ENCODE measurements at places on chromosomes 3 and 15.

GRCh38 chr3:197434830-197435229, 120.9 kb downstream of the BDH1 start:
- DNase-seq: no peak

DNA sequence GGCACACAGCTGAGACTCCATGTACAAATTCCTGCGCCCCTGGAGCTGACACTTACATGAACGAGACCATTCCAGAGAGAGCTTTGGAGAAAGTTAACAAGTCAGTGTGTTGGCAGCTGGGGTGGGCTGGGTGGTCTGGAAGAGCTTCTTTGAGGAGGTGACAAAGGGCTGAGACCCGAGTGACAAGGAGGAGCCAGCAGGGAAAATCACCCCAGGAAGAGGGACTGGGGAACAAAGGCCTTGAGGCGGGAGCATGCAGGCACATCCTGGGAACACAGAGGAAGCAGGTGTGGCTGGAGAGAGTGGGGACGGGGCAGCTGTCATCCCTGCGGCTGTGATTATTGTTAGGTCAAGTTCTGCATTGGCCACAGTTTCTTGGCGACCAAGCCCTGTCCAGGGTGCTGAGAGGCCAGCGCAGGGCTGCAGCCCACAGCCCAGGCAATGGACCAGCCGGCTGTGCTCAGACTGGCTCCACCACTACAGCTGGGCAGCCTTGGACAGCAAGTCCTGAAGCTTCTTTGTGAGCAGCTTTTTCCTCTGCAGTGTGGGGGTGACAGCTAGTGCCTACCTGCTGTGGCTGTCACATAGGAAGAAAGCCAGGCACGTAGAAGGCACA, 34.2 kb upstream of the PRR23E start:
- no peak for DNase-seq

DNA sequence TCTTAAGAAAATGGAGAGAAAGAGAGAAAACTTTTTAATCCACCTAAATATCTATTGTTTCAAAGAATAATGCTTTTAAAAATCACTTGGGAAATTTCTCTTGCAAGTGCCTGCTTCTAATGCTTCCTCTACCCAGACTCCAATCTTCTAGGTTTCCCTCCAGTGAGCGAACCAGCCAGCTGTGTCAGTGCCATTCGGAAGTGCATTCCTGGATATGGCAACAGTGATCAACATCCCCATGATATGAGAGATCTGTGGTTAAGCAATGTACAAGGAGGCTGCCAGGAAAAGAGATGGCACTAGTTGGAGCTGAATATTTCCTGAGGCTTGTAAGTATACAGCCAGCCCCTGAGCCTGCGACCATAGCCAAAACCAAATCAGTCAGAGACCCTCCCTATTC, 53.3 kb upstream of the KCNMB2 start:
- DNase-seq: no peak

DNA sequence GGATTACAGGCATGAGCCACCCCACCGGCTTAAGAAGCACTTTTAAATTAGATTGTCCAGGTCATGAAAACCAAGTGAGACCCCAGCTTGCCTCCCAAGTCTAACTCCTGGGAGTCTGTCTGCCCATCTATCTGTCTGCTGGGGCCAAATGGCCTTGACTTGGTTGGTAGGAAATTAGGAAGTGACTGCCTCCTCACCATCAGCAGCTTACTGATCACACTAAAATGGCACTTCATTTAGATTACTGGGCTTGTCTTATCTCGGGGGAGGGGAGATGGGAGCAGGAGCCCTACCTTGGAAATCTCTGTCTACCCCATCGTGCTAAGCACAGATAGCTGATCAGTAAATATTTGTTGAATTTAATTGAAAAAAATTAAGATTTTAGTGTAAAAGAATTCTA, 5.6 kb upstream of the LRRC2 start:
- no peak for DNase-seq

GRCh38 chr3:112115161-112115739, 17.8 kb downstream of the GCSAM start:
- DNase-seq: peak; percentile 44

DNA sequence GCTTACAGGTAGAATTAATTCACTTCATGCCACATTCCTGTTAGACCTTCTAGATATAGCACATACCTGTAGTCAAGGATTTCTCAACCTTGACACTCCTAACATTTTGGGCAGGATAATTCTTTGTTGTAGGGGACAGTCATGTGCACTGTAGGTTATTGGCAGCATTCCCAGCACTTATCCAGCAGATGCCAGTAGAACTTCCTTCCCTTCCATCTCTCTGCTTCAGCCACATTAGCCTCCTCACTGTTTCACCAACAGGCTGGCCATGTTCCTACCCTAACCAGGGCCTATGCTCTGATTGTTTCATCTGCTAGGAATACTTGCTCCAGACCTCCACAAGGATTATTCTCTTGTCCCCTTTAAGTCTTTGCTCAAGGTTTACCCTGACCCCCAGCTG, 68.0 kb upstream of the STAC start:
- DNase-seq: no peak

DNA sequence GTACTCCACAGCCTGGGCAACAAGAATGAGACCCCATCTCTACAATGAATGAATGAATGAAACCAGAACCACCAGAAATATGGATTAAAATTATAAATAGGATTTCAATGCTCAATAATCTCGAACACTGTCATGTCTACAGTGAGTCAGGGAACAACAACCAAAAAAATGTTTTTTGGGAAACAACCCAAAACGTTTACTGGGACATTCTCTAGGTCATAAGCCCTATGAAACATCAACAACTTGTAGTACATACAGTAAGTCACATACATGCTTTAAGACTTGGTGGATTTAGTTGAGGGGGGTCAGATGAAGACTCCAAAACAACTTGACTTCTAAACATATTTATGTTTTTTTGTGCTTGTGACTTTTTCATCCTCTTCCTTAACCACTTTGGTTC, 511.2 kb downstream of the FOXP1 start:
- no peak for DNase-seq

GRCh38 chr3:11346416-11346815, 74.2 kb downstream of the ATG7 start:
- no peak for DNase-seq

- DNase-seq: no peak
Observed at GRCh38 chr3:115151921-115152320, 4.8 kb upstream of the ZBTB20 start.

GRCh38 chr3:9008550-9009255, 45.4 kb upstream of the RAD18 start:
- DNase-seq: no peak

DNA sequence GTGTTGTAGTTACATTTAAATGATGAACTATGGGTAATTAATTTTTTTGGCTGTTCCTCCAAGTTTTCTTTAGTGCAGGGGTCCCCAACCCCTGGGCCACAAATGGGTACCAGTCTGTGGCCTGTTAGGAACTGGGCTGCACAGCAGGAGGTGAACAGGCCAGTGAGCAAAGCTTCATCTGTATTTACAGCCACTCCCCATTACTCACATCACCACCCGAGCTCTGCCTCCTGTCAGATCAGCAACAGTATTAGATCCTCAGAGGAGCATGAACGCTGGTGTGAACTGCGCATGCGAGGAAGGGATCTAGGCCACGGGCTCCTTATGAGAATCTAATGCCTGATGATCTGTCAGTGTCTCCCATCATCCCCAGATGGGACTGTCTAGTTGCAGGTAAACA, 75.9 kb upstream of the RPL35A start:
- no peak for DNase-seq

DNA sequence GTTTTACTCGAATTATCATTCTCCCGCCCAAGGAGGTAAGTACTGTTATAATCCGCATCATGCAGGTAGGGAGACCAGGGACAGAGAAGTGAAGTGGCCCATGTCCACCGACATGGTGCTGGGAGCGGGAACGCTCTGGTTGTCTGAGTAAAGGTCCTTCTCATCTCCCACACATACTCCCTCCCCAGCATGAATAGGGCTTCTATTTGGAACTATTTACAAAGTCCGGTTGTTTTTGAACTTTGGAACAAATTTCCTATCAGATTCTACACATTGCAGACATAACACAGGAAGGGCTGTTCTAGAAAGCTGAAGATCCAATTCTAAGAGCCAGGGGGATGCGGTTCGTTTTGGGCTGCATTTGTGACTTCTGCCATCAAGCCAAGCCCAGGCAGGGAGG, 94.8 kb upstream of the TLE3 start:
- DNase-seq: no peak

DNA sequence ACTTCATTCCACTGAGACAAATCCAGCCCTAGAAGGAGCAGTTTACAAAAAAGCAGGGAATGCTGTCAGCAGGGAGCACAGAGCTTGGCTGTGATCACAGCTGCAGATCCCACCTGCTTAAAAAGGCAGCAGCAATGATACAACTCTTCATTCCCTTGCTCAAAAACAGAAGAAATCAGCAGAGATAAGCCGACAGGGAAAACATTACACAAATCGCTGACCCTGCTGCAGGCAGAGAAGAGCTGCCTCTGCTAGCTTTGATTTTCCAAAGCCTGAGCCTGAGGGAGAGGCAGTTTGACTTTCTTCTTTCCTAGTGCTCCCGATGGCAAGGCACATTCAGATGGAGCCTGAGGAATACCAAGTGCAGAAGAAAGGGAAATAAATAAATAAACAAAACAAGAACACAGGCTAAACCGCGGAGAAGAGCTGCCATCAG, 80.2 kb downstream of the SHQ1 start:
- no peak for DNase-seq

GRCh38 chr3:28836199-28836598, 444.7 kb upstream of the RBMS3 start:
- no peak for DNase-seq

DNA sequence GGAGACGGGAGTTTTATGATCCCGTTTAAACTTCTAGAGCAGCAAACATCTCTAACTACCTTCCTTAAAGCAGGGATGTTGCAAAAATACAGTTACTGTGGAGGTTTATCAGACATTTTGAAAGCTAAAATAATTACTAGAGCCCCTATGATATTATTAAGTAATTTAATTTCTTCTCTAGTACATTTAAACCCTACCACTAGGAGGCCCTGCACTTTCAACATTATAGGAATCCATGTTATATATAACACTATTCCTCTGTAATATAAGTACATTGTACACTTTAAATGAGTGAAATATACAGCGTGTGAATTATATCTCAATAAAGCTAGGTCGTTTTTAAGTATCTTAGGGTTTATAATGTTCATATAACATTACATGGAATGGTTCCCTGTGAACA, 11.5 kb downstream of the SETMAR start:
- no peak for DNase-seq

GRCh38 chr3:44476181-44476611, 1.3 kb downstream of the ZNF445 start:
- no peak for DNase-seq

DNA sequence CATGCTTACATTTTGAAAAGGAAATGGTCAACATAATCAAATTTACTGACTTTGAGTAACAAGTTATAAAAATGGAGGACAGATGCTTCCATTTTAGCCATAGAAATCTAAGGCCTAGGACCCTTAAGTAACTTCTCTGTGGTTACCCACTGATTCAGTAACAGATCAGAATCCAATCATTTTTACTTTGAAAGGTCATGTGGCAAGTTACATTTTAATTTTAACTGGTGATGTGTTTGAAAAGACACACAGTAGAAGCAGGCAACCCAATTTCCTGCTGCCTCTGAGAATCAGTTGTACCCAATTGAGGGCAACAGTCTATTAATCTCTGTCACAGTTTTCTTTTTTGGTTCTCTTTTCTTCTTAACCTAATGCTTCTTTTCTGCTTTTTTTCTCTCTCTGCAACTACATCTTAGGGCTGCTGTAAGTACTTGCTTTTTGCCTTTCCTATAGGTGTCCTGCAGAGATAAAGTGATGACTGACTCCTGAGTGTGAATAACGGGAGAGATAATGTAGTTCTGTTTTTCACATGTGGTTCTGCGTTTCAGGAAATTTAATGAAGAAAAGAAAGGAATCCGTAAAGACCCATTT, 3.3 kb downstream of the ZWILCH start:
- DNase-seq: no peak

DNA sequence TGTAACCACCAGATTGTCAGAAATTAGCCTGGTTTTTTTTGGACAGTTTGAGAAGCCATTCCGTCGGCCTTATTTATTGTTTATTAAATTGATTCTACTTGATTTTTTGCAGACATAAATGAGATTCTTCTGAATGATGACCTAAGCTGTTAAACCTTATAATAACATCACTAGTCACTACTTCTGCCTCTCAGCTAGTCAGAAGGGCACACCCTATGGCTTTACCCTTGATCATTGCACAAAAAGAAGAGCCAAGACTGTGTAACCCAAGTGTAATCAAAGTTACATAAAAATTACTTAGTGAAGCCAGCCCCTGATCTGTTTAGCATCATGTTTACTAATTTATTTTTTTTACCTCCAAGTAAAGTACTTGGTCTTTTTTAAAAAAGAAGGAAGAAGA, 64.3 kb downstream of the CHL1 start:
- no peak for DNase-seq

DNA sequence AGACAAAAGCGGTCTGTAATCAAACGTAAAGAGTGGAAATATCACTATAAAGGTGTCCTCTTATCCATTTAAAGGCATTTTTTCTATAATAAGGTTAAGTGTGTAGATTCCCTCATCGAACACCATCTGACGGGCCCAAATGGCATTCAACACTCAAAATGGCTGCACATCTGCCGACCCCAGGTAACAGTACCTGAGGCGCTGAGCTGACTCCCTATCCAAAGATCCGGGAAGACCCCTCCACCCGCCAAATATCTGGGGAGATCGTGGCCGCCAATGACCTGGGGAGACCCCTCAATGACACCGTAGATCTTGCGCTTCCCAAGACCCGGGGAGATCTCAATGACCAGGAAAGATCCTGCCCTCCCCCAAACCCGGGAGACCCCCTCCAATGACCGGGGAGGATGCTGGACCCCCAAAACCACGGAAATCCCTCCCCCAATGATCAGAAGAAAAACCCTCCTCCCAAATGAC, 476 bp downstream of the IP6K2 start:
- peak; percentile 44 for DNase-seq

DNA sequence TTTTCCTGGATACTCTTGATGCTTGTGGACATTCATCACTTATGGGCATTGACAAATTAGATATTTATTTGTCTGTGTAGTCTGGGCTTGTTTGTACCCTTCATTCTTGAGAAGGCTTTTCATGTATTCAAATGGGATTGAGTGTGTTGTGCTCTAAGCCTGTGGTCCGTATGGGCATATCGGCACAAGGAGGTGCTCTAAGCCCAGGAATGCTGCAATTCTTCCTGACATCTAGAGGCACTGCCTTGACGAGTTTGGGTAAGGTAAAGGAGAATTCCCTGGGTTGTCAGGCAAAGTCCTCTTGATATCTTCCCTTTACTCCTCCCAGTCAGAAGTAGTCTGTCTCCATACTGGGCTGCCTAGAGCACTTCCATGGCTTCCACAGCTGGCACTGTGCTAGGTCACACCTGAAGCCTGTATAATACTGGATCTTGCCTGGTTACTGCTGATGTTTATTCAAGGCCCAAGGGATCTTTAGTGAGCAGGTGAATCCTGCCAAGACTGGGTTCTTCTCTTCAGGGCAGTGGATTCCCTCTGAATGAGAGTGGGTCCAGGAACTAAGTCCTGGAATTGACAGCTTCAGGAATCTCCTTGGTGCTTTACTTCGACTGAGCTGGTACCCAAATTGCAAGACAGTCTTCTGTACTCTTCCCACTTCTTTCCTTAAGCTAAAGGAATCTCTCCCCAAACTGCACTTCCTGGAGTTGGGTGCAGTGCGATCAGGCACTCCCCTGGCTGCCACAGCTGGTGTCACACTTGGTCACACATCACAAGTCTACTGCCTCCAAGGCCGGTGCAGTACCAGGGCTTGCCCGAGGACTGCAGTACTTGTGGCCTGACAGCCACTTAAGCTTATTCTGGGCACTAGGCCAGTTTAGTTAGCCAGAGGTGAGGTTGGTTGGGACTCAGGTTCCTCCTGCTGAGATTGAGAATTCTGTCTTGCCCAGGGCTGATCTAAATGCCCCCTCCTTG, 46.0 kb downstream of the GALK2 start:
- DNase-seq: no peak

All from activated CD4-positive, alpha-beta memory T cell treated with anti-CD3 and anti-CD28 coated beads for 36 hours (primary cell).